ENCODE measurements at places on chromosomes 2 and 18.

DNA sequence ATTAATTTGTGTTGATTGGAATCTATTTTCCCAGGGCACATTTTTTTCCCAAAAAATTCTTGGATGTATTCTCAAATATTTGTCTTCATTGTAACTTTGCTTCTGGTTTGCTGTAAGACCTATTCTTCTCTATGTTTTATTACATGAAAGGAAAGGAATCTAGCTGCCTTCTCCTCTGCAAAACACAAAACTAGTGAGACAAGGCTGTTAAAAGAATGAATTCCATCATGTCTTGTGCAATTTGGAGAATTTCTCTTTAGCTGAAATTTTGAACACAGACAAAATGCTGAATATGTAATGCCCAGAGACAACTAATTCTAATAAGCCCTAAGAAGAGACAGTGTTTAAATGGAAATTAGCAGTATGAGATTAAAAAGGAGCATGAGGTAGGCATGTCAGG is 275.9 kb downstream of the CDH20 start:
- DNase-seq = no peak

- DNase-seq = no peak
Measured at GRCh38 chr18:51765606-51766360, 568.3 kb upstream of the MEX3C start.

- DNase-seq = no peak
Measured at GRCh38 chr2:236739663-236740062, 170.0 kb downstream of the ACKR3 start.

- DNase-seq = no peak
Measured at GRCh38 chr18:56083097-56083521, 495.1 kb upstream of the TCF4 start.

DNA sequence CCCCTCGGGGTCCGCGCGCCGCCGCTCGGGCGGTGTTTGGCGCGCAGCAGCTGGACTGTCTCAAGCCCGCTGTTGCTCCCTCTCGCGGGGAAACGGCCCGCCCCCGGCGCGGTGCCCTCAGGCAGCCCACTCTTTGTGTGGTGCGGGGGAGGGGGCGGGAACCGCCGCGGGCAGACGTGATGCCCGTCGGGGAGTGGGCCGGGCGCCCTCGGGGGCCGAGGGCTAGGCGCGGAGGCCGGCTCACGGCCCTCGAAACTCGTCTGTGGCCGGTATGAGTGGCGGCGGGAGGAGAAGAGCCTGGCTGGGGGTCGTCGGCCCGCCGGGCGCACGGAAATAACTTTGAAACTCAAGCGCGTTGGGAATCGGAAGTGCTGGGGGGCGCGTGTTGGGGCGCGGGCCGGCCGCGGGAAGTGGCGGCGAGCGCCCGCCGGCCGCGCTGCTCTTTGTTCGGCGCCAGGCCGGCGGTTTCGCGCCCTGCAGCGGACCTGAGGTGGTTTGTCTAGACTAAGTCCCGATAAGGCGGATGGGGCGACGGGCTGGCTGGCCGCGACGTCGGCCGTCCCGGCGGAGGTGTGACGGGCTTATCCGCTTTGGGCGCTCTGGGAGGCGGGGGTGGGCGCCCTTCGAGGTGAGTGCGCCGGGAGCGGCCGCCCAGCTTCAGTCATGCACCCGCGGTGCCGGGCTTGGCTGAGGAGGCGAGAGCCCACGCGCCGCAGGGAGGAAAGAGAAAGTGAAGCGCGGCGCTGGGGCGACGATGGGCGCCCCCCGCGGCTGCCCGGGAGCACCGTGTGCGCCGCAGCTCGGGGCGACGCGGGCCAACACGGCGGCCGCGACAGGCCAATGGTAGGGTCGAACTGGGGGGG is 679 bp downstream of the PTMA start:
- no peak for DNase-seq

GRCh38 chr2:217417536-217417935 is 557.7 kb upstream of the TNP1 start:
- DNase-seq = no peak

DNA sequence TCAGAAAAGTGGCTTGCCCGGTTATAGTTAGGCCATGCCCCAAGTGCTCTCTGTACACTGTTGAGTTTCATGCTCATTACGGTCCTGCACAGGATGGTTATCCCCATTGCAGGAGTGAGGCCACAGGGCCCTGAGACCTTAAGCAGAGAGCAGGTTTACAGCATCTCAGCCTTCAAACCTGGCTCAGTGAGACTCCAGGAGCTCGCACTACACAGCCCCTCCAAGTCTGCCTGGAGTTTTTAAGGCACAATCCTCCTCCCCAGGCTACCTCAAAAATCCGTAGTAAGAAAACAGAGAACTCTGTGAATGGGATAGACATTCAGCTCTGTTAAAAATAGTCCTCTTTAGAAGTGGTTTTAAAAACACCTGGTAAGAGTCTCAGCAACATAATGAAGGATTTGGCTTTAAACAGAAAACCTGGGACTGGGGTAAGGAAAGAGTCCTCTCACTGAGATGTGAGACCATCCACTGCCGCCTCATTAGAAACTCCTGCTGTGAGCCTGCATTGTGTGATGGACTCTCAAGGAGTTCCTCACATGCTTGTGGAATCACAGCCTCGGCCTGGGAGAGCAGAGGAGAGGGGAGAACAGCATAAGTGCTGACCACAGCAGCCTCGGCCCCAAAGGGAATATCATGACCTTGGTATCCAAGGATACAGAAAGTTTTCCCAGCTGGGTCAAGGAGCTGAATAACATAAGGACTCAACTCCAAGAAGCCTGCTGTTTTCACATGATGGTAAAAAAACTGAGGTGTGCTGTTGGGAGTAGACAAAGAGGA is 214.8 kb downstream of the ATAD2B start:
- no peak for DNase-seq

GRCh38 chr18:66873899-66874298 is 270.0 kb upstream of the CDH19 start:
- DNase-seq = no peak

DNA sequence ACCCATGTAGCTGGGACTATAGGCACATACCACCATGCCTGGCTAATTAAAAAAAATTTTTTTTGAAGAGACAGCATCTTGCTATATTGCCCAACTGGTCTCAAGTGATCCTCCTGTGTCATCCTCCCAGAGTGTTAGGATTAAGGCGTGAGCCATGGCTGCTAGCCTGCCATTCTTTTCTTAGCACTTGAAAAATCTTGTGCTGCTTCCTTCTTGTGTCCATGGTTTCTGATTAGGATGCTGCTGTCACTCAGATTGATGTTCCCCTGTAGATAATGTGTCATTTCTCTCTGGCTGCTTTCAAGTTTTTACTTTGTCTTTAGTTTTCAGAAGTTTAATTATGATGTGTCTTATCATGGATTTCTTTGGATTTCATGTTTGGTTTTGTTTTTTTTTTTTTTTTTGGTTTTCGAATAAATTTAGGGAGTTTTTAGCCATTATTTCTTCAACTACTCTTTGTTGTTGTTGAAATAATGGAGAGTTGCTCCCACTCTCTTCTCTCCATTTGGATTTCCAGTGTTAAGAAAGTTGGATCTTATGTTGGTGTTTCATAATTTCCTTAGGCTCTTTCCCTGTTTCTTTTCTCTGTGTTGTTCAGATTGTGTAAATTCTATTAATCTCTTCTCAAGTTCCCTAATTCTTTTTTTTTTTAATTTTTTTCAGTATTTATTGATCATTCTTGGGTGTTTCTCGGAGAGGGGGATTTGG is 2.5 kb downstream of the ATP9B start:
- no peak for DNase-seq

- DNase-seq = no peak
Measured at GRCh38 chr2:106995556-106995955, 109.6 kb upstream of the ST6GAL2 start.

GRCh38 chr2:10654069-10654468 is 35.7 kb downstream of the NOL10 start:
- DNase-seq = no peak

GRCh38 chr18:25181581-25181980 is 170.4 kb downstream of the ZNF521 start:
- no peak for DNase-seq

DNA sequence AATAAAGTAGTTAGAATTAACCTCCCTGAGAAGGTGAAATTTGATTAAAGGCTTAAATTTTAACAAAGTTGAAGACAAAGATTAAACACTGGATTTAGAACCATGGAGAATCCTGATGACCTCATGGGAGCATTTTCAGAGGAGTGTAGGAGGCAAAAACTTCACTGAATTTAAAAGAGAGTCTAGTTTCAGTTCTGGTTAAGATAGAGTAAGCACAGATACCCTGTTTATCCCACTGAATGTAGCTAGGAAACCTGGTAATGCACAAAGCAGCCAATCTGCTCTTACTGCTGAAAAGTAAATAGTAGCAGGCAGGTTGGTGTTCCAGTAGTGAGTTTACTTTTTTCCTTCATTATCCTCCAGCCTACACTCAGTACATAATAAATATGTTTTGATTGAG is 654.9 kb upstream of the SYT4 start:
- peak; percentile 48 for DNase-seq

DNA sequence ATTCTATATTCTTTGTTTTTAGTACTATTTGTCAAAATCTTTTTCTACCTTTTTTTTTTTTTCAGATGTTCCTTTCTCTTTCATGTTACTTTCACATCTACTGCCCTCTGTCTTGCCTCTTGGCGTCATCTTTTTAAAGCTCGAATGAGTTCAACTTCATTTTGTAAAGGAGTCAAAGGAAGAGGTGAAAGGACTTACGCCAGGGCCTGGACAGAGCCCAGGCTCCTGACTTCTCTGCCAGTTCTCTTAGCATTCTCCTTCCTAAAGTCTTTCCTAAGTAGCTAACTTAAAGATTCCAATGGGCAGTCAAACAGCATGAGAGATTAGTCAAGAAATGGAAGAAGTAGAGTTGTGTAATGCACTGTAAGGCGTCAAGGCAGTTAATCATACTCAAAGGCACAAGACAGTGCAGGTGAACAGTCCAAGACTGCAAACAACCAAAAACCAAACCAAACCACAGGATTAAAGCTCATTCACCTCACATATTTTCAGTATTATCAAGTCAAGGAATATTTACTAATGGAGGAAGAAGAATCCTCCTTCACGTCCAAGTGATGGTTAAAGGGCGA is 301.7 kb downstream of the TCF4 start:
- no peak for DNase-seq

DNA sequence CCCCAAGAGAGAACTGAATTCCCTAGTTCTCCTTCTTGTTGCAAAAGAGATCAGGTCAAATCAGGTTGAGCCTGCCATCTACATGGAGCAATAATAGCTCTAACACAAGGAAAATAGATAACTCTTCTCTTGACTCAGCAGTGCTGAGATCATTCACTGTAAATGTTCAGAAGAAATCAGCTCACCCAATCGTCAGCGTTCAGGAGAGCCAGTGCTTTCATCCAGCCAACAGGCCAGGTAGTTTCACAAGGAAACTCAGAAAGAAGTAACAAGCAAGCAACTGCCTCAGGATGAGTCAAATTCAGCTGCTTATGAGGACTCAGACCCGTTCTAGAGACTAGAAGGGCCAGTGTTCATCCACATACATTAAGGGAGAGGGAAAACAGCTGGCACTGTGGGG is 5.9 kb downstream of the LMAN2L start:
- DNase-seq = no peak

GRCh38 chr2:212384027-212384426 is 154.6 kb downstream of the ERBB4 start:
- DNase-seq = no peak

GRCh38 chr18:27136208-27136535 is 48.9 kb downstream of the CHST9 start:
- no peak for DNase-seq

GRCh38 chr2:108171657-108172056 is 68.1 kb upstream of the SULT1C3 start:
- no peak for DNase-seq

DNA sequence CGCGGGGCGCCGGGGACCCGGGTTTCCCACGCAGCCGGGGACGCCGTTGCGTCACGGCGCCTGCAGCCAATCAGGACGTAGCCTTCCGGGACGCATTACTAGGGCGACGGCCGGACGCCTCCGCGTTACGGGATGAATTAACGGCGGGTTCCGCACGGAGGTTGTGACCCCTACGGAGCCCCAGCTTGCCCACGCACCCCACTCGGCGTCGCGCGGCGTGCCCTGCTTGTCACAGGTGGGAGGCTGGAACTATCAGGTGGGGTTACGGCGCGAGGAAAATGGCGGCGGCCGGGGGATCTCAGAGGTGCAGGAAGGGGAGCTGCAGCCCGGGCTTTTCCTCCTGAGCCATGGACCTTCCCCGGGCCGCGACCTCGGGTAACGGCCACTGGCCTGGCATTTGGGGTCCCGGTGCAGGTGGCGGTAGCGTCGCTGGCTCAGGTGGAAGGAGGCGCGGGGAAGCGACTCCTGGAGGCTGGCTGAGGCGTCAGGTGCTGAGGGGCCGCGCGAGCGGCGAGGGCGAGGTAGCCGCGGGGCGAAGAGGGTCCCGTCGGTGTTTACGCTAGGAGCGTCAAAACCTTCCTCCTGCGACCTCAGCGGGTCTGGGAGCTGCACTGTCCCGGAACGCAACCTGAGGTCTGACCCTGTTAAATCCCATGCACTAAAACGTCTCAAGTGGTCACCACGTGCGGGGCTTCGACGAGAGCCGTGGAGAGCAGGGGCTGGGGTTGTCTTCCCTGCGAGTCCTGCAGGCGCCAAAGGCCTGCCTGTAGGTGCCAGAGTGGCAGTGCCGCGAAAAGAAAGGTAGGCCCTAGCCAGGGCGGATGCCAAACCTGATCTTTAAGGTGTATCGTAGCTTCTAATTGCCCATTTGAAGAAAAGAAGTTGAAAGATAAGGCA is at the start of gene LCLAT1:
LCLAT1 (plus strand) TSS at position 98 of the 897 bp plus-strand sequence. CDS start 78,345 bp downstream, outside the sequence.
- peak; percentile 35 for DNase-seq

- peak; percentile 36 for DNase-seq
Measured at GRCh38 chr2:129936334-129936934, 43.0 kb upstream of the RAB6C start.

DNA sequence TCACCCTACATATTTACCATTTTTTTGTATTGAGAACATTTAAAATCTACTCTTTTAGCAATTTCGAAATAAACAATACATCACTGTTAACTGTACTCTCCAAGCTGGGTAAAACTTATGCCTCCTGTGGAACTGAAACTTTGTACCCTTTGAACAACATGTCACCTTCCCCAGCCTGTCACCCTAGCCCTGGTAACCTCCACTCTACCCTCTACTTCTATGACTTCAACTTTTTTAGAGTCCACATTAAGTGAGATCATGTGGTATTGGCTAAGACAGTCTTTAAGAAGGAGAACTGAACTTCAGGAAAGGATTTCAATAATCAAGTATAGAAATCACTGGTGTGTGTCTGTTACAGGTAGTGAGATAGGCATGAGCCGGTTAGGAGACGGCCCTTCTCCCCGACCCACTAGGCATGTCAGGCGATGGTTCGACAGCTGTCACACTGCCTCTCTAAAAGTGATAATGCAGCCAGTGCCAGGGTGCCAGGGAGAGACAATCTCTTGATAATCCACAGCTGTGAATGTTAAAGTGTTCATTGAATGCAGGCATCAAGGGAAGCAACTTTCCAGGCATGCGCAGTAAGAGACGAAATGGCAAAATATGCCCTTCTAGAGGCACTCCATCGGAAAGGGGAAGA is 74.6 kb upstream of the RNF152 start:
- no peak for DNase-seq

- no peak for DNase-seq
Measured at GRCh38 chr2:183543731-183544130, 419.5 kb downstream of the NUP35 start.

All from NCI-H1092 treated with DMSO at 0.1 percent for 48 hours (cell line).